GM19239 (cell line): ENCODE measurements at places on chromosomes 2 and 18.

- no peak for DNase-seq
Observed at GRCh38 chr2:114123925-114124324, 234.0 kb downstream of the ACTR3 start.

DNA sequence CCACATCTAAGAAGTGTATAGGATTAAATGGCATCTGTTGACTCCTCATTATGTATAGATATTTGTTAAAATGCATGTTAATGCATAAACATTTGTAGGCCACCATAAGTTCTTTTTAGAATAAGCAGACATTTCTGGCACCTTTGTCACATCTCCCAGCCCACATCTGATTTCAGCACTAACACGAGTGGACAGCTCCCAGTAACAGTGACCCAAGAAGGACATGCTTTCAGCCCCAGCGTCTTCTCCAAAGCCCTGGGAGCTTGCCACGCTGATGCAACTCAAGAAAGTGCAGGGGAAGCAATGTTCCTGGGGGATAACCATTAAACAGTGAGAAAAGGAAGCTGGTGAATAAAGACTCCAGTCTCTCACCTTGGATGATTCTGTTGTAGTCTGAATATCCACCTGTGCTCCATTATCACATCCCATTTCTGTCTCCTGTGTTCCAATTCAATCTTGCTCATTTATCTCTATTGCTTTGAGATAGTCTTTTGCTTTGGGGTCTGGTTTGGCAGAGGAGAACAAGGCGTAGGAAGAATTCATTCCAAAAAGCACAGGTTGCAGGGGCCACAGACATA lies 182.6 kb upstream of the THSD7B start:
- peak; percentile 14 for DNase-seq

GRCh38 chr2:234629596-234629995 lies 132.7 kb upstream of the ARL4C start:
- no peak for DNase-seq

- no peak for DNase-seq
Observed at GRCh38 chr2:156064540-156064939, 268.0 kb downstream of the NR4A2 start.

DNA sequence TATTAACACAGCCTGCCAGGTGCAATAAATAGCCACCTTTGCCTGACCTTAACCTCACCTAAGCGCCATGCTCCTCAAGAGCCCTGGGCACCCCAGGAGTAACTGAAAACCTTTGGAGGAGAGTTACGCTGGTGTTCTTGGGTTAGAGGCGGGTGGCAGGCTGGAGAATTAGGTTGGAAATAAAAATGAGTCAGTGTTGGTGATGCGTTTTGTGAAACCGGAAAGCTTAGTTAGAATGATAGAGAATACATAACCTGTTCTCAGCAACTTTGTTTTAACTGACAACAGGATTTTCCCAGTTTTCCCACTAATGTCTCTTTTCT lies 17.0 kb downstream of the LRRFIP1 start:
- no peak for DNase-seq

GRCh38 chr2:96138179-96139145 lies at the start of gene ASTL:
ASTL (minus strand) TSS chr2:96138502; CDS start chr2:96138436, 66 bp downstream.
- DNase-seq: no peak

DNA sequence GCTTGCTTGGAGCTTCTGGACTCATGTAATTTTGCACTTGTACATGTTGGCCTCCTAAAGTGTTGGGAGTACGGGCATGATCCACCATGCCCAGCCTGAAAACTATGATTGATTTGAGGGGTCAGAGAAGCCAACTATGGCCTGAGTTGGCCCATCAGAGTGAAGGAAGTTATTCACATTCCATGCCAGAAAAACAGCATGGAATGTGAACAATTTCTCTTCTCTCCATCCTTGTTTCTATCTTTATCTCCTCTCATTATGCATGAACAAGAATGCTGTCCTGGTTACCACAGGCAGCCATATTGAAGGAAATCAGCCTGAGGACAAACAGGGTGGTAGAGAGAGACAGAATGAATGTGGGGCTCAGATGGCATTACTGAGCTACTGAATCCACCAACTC lies 3.5 kb upstream of the CD226 start:
- no peak for DNase-seq

DNA sequence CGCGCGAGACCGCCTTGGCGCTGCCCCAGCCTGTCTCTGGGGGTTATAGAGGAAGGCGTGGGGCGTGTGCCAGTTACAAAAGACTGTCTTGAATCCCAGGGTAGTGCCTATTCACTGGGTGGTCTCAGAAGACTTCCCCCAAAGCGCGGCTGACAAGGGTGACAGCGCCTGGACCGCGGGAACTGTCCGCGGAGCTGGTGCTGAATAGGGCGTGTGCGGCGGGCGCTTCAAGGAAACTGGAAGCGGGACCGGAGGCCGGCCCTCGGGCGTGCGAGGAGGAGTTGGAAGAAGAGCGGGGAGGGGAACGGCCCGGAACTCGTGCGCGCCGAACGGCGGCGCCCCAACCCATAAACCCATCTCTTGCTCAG lies 2.3 kb downstream of the EGR4 start:
- peak; percentile 41 for DNase-seq

DNA sequence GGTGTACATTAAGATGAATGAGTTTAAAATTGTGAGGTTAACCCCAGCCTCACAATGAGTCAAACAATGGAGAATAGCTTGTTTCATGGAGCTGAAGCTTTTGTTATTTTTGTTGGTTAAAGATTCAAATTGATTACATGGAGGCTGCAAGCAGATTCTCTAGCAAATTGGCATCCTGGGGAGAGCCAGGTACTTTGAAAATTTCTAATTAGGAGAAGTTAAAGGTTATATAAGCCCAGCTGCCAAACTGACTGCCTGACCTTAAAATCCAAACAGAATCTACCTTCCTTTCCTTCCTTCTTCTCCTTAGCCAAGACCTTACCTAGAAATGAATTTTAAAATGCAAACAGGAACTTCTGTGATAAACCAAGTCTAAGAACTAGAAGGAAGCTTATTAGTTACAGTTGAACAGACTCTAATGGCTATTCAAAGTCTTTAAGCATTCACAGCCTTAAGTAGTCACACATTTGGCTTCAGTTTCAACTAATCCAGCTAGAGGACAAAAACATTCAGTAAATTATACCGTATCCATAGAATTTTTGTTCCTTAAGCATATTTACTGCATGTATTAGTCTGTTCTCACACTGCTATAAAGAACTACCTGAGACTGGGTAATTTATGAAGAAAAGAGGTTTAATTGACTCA lies 31.5 kb upstream of the PGAP1 start:
- no peak for DNase-seq

DNA sequence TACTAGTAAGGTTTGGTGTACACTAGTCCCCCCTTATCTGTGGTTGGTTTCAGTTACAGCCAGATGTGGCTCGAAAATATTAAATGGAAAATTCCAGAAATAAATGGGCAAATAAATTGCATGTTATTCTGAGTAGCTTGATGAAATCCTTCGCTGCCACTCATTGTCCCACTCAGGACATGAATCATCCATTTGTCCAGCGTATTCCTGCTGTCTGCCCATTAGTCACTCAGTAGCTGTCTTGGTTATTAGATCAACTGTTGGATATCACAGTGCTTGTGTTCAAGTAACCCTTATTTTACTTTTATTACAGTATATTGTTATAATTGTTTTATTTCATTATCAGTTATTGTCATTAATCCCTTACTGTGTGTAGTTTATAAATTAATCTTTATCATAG lies 21.7 kb downstream of the ZDBF2 start:
- no peak for DNase-seq

DNA sequence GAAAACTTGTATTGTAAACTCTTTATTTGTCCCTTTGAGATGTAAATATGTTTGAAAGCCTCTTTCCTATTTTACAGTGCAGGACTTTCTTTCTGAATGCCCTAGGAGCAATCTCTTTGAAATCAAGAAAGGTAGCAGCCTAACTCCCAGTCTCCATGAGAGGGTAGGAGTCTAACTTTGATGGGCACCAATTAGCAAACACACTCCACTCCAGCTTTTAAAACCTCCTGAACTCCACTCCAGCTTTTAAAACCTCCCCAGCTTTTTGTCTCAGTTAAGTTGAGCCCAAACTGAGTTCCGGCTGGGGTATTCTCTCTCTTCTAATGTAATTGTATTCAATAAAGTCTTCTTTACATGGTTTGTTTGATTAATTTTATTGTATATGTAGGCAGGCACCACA lies 493.7 kb upstream of the CDH7 start:
- no peak for DNase-seq

DNA sequence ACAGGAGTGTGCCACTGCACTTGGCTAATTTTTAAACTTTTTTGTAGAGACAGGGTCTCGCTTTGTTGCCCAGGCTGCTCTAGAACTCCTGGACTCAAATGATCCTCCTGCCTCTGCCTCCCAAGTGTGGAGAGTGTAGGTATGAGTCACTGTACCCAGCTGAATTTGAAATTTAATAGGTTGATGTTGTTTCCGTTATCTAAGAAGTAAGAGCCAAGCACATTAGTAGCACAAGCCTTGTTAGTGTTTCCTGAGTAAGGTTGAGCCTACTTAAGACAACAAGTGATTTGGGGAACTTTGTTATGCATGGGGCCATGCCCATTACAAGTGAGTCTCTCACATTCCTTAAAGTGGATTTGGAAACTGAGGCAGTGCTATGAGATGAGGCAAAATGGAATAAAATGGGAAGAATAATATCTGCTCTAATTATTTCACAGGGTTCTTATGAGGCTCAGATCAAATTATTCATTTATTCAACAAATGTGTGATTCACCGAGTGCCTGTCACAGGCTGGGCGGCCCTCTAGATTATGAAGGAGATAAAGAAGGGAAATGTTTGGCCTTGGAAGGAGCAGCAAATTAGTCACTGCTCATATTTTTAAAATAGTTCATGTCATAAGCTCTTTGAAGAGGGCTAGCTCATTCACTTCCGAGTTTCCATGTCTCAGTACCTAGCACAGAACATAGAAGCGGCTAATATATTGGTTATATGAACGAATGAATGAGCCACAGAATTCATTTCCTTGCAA lies 217.2 kb downstream of the LDLRAD4 start:
- DNase-seq: no peak

DNA sequence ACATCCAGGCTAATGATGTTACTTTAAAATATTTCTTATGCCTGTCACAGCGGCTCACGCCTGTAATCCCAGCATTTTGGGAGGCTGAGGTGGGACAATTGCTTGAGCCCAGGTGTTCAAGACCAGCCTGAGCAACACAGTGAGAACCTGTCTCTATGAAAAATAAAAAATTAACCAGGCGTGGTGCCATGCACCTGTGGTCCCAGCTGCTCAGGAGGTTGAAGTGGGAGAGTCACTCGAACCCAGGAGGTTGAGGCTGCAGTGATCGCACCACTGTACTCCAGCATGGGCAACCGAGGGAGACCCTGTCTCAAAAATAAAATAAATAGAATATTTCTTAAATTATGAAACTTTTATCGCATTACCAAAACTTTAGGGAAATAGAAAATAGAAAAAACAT lies 28.1 kb upstream of the ACTR3 start:
- DNase-seq: no peak

- DNase-seq: no peak
Observed at GRCh38 chr2:96341641-96342040, 6.1 kb downstream of the NCAPH start.

- DNase-seq: no peak
Observed at GRCh38 chr2:102439065-102439695, 16.2 kb downstream of the IL18RAP start.

DNA sequence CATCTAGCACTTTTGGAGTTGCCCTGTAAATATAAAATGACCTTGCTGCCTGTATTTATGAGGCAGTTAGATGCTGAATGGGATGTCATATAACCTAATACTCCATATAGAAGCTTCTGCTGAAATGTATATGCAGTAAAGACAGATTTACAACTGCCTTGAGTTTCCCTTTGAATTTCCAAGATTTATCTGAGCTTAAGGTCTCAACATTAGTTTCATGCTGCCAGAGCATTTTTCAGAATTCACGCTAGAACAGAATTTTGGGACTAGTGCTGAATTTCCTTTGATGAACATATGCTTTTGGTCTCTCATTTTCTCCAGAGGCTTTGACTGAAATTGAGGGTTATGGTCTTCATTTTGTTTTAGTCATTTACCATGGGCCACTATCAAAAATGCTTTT lies 254.7 kb upstream of the FANCL start:
- no peak for DNase-seq

GRCh38 chr2:113185664-113186432 lies 12.1 kb downstream of the PSD4 start:
- no peak for DNase-seq

DNA sequence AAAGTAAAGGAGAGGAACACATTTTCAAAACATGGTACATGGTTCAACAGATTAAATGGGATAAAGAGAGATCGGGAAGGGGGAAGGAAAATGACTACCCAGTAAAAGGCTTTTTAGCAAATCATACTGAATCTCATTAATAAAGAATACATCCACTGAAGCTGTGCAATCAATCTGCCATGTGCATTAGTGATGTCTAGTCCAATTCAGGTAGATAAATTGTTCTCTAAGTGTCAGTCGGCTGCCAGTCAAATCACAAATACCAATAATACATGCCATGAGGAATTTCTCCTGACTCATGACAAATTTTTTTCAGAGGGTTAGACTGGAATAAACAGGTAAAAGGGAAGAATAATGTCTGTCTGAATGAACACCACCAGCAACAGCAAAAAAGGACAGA lies 22.6 kb downstream of the NYAP2 start:
- DNase-seq: no peak

GRCh38 chr2:63048367-63049171 lies 2.1 kb upstream of the OTX1 start:
- no peak for DNase-seq

- no peak for DNase-seq
Observed at GRCh38 chr2:147641651-147642050, 203.2 kb upstream of the ACVR2A start.

DNA sequence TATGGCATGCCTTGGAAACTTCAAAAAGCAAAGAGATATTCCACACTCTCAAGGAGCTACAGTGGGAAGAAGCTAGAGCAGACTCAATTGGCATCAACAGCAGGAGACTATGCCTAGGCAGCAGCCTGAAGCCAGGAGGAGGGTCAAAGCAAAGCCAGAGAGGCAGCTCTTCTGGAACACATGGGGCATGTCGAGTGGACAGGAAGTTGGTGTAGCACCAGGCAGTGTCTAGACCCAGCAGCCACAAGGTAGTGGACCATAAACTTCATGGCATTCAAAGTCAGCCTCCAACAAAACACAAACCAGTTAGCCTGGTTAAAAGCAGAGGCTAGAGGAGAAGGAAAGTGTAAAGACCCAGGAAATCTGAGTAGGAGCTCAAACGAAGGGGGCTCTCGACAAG lies 311.2 kb upstream of the PKDCC start:
- DNase-seq: no peak

GRCh38 chr2:78486565-78486964 lies 538.9 kb upstream of the REG3G start:
- DNase-seq: no peak

DNA sequence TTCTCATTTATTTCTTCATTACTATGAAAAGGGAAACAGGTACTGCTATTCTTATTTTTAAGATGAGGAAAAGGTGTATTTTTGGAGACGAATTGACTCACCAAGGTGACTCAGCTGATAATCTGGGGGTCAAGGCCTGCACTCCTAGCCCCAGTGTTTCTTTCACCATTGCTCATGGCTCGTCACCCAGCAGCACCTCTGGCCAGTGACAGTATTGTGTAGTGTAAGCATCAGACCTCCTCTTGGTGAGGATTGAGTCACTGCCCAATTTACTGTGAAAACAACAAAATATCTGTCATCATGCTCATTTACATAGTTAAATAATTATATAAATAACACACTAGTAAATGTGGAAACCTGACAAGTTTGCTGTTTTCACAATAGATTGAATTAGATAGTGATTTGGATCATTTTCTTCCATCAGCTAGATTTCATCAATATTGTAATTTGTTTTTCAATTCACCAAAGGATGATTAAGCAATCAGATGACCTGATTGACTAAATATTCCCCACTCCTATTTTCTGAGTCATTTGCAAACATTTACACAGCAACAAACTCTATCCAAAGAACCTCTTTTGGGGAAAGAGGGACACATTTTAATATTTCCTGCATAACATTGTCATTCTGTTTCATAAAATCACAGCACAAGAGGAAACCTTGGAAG lies 492.8 kb upstream of the RAB12 start:
- DNase-seq: no peak
